Stimulated activated CD8-positive, alpha-beta memory T cell treated with anti-CD3 and anti-CD28 coated beads, Interleukin-12 subunit alpha, Interleukin-12 subunit beta, amount 100 ng/mL, for 1 hour (primary cell): ENCODE measurements at places on chromosomes 5 and 9.
A peak's percentile ranks its signal among the peaks of the same experiment; 100 is the strongest.

- DNase-seq = no peak
Measured at GRCh38 chr5:93267276-93267675, 313.7 kb downstream of the NR2F1-AS1 start.

DNA sequence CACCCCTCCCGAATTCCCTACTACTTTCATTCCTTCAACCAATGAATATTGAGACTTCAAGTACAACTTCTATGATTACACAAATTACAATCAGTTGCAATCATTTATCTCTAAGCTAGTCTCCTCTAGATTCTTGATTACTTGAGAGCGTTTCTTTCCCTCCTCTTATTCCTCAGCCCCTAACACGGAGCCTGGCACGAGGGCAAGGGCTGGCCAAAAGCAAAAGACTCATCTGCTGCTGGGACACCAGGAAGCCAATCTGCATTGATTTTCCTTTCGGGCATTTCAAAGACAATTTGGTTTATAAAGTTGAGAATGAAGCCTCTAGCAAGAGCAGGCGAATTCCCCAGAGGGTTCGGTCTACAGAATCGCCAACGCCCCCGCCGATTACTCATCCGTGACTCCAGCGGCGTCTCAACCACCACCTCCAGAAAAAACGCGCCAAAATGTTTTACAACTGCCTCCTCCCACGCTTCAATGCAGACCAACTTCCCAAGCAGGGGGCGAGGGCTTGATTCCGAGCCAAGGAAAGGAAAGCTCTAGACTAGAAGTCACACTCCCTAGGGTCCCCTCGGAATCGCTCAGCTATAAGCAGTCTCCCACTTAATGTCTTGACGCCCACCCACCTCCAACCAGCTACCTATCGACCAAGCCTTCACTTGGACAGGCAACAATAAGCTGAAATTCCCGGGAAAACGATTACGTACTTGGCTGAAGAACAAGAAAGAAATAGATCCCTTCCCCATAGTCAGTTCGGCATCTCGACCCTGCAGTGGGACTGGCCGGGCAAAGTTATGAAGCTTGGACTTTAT, 1.5 kb downstream of the PCSK1 start:
- DNase-seq = no peak

DNA sequence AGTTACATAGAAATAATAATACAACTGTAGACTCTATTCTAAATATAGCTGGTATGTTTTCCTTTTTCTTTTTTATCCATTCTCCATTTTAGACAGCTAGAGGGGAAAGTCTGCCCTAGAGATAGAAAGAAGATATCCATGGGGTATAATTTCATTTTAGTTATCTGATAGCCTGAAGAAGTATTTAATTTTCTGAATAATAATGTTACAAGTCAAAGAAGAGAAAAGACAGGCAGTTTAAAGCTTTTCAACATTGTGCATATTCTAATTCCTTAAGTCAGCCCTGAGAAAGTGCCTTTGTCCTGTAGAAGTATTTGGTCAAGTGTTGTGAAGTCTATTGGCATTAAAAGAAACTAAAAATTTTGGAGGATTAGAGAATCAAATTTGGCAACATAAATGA, 2.5 kb upstream of the VCAN start:
- no peak for DNase-seq

- DNase-seq = no peak
Measured at GRCh38 chr5:50967563-50968355, 301.3 kb downstream of the PARP8 start.

DNA sequence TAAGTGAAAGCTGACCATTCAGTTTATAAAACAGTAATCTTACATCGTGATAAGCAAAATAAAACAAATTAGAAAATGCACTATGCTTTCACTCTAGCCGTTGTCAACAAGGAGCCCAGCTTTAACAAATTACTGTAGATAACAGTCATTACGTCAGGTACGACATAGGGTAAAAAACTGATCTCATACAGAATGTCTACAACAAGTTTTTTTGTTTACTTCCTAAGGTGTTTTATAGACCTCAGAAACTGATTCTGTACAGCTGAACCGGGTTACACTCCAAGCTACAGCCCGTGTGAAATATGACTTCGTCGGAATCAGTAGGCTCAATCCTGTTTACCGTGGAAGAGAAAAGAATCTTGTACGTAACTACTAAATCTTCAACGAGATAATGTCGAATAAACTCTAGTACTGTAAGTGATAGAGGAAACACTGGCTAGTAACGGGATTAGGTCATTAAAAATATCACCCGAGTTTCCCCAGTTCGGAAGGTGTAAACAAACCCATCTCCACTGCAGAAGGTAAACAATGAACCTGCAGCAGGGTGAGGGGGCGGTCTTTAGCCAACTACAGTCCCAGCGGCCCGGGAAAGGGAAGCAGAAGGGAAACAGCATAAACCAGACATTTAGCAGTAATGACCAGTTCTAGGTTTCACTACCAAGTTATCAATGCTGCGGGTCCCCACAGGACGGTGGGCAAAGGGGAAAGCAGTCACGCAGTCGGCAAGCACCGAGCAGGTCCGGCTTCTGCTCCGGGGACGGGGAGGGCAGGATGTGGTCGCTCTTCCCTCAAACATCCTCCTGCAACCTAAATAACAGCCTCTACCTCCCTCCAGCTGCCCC, 1.1 kb downstream of the RICTOR start:
- DNase-seq = peak; percentile 11

DNA sequence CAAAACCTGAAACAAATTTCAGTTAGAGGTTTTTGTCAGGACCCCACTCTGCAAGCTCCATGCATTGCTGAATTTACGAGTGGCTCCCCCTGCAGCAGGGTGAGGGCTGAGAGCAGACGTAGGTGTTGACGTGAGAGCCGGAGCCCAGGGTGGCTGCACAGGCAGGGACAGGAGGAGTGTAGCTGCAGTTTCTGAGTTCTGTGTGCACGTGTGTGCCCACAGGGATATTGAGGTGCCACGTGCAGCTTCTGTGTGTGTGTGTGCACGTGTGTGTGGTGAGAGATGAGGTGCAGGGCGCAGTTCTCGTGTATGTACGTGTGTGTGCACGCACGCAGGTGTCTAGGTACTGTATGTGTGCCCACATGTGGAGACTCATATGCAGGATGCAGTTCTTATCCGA, 14.6 kb downstream of the PLEKHG4B start:
- no peak for DNase-seq

DNA sequence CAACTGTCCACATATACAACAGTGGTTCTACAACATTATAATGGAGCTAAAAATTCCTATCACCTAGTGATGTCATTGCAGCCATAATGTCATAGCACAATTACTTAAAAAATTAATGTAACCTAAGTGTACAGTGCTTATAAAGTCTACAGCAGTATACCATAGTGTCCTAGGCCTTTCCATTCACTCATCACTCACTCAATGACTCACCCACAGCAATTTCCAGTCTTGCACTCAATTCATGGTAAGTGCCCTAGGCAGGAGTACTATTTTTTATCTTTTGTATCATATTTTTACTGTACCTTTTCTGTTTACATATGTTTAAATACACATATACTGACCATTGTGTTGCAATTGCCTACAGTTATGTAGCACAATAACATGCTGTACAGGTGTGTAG, 9.6 kb upstream of the PUM3 start:
- no peak for DNase-seq

- DNase-seq = no peak
Measured at GRCh38 chr5:168227001-168227400, 64.4 kb upstream of the WWC1 start.

DNA sequence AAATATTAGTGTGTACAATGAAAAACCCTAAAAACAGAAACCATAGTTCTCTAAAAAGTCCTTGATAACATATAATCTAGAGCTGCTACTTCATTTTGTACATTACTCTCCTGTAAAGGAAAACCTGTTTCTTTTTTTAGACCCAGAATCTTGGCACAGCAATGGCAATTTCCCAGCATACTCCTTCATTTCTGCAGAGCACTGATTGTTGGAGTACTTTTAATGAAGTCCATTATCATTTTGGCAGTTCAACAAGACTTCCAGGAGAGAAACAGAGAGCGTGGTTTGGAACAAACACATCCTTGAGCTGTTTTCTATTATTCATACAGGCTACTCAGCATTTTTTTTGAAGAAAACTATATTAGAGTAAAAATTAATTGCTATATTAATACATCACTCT, 22.7 kb upstream of the MROH2B start:
- DNase-seq = no peak

DNA sequence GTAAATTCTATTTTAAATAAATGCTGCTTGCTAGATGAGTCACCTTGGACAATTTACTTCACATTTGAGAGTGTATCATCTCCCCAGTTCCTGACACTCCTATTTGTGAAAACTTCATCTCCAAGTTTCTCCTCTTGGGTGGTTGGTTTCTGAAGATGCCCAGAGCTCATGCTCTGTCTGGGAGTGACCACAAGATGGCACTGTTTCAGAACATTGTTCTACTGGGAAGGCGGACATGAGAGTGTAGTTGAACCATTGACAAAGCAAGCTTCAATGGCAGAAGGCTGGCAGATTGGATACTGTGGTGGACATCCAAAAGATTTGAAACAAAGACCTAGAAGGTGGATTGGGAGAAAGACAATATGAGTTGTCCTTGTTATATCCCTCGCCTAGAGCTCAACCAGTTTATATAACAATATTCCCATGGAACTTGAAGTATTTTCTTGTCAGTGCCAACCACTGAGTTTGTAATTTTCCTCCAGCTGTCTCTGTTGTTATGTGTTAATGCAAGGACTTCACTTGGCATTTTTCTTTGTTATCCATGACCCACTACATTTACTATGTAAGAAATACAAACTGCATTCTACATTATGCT, 234.3 kb upstream of the ANKH start:
- DNase-seq = no peak
